ENCODE measurements at places on chromosomes 2 and 18. TPM values are rescaled to one million over a fixed set of nuclear protein-coding genes. Genes with fewer than 3 reads are reported as not detected.

The ZNF2 gene
- total RNA-seq, result 8.0 TPM

The CHRND gene
- total RNA-seq, result not detected

The SPP2 gene
- not detected for total RNA-seq

- peaks cover 3% of the 10 kb centered on the region for H3K36me3 ChIP-seq
- H3K4me1 ChIP-seq, result no peaks in the 10 kb centered on the region
- DNase-seq, result no peak
- peaks cover 40% of the 10 kb centered on the region for H3K27me3 ChIP-seq
Observed at GRCh38 chr2:70842401-70842800, 6.8 kb upstream of the CD207 start.

DNA sequence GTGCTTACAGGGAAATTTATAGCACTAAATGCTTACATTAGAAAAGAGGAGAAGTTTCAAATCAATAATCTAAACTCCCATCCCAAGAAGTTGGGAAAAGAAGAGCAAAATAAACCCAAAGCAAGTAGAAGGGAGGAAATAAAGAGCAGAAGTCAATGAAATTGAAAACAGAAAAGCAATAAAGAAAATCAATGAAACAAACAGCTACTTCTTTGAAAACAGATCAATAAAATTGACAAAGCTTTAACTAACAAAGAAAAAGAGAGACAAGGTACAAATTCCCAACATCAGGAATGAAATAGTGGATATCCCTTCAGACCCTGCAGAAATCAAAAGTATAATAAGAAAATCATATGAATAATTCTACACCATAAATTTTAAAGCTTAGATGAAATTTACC lies 25.5 kb upstream of the ONECUT2 start:
- no peaks in the 10 kb centered on the region for H3K4me1 ChIP-seq
- H3K4me3 ChIP-seq, result no peak overlapping the region

GRCh38 chr2:216819055-216819454 lies 40.8 kb downstream of the TNP1 start:
- peaks cover 3% of the 10 kb centered on the region for H3K36me3 ChIP-seq
- H3K27me3 ChIP-seq, result peaks cover 3% of the 10 kb centered on the region
- H3K4me1 ChIP-seq, result no peaks in the 10 kb centered on the region
- no peak overlapping the region for H3K27ac ChIP-seq

DNA sequence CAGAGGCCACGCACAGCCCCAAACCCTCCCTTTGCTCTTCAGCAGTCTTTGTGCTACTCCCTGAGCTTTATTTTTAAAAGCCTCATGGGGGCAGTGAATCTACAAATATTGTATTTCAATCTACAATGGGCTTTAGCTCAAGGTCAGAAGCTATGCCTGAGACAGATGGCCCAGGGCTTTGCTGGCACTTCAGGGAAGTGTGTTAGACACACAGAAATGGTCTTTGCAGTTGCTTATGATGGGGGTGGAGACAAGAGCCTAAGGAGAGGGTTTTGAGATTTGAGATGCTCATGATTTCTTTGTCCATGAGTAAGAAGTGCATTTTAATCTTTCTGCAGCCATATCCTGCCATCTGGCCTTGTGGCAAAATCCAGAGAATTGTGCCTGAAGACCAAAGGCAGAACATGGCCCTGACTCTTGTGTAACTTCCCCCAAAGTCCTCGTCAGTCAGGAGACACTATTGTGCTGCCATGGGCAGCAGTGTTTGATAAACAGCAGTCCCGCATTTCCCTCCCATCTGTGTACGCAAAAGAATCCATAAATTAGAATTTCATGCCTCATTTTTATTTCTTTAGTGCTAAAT lies 92.6 kb downstream of the VAPA start:
- no peaks in the 10 kb centered on the region for H3K27me3 ChIP-seq
- no peak overlapping the region for H3K27ac ChIP-seq
- no peak overlapping the region for H3K4me3 ChIP-seq
- H3K4me1 ChIP-seq, result peaks cover 29% of the 10 kb centered on the region
- H3K36me3 ChIP-seq, result no peaks in the 10 kb centered on the region
- DNase-seq, result no peak

GRCh38 chr18:78920456-78921138 lies 59.0 kb upstream of the SALL3 start:
- H3K4me1 ChIP-seq, result no peaks in the 10 kb centered on the region
- no peak overlapping the region for H3K4me3 ChIP-seq
- peaks cover 3% of the 10 kb centered on the region for H3K36me3 ChIP-seq
- H3K27ac ChIP-seq, result no peak overlapping the region

DNA sequence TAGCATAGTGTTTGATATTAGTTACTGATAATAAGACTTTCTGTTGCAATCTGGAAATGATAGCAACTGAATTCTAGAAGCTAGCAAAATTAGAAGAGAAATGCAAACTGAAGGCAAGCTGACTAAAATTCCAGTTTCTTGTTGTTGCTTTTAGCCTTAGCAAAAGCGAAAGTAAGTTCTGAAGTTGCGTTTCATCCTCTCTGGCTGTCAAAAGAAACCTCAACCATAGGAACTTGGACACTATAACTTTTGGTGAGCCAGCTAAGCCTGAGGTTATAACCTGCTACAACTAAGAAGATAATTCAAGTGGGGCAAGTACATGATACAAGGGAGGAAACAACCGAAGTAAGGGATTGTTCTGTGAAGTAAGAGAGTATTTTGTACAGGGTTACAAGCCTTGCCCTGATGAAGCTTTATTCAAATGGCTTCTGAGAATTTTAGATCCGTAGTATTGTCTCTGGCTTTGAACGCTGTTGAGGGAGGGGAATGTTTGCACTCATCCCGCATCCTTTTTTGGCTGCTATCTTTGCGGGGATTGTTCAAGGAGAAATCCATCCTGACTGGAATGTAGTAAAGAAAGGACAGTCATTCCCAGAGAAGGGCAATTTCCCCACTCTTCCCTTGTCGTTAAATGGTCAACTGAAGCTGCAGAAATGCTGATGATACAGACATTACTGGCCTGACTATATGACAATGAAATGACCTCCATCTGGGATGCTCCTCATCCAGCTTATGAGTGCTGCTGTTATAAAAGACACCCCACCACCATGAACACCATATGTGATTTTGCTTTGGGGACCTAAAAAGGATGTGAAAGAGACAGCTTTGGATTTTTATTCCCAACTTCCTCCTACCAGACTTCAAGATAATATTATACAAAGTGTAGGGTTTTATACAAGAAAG lies 7.0 kb upstream of the TMX3 start:
- H3K4me3 ChIP-seq, result no peak overlapping the region
- peaks cover 2% of the 10 kb centered on the region for H3K36me3 ChIP-seq
- no peaks in the 10 kb centered on the region for H3K27me3 ChIP-seq
- DNase-seq, result no peak
- no peak overlapping the region for H3K27ac ChIP-seq

DNA sequence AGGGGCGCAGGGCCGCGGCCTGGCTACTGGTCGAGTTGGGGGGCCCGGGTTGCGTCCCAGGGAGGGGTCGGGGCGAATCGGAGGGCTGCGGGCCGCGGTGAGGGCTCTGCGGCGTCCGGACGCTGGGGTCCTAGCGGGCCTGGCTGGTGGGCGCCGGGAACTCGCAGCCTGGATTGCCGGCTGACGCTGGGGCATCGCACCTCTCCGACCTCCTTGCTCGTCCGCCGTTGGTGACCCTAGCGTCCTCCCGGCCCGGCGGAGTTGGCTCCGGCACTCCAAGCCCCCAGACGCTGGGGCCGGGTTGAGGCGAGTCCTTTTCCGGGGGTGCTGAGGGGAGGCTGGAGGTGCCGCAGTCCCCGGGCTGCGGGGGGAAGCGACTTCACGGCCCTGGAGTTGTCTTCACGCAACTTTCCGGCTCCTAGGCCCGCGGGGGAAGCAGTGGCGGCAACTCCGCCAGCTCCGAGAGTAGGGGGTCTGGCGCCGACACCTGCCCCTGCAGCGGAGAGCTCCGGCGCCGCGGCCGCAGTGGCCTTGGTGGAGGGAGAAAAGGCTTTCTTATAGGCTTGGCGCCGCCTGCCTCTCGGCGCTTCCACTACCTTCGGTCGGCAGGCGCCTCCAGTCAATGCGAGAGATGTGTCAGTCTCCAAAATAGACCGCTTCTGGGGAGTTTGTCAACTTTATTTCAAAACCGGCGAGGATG lies 70.3 kb downstream of the HAUS1 start:
- H3K36me3 ChIP-seq, result no peaks in the 10 kb centered on the region
- peak overlapping the region; percentile 98 for H3K4me3 ChIP-seq
- peak overlapping the region; percentile 99 for H3K27ac ChIP-seq
- H3K4me1 ChIP-seq, result peaks cover 29% of the 10 kb centered on the region
- H3K27me3 ChIP-seq, result no peaks in the 10 kb centered on the region
- no peak for DNase-seq

- peaks cover 46% of the 10 kb centered on the region for H3K4me1 ChIP-seq
- DNase-seq, result no peak
- no peak overlapping the region for H3K4me3 ChIP-seq
- no peaks in the 10 kb centered on the region for H3K36me3 ChIP-seq
- peak overlapping the region; percentile 90 for H3K27ac ChIP-seq
Observed at GRCh38 chr18:67265464-67266245, 250.9 kb downstream of the DSEL start.

DNA sequence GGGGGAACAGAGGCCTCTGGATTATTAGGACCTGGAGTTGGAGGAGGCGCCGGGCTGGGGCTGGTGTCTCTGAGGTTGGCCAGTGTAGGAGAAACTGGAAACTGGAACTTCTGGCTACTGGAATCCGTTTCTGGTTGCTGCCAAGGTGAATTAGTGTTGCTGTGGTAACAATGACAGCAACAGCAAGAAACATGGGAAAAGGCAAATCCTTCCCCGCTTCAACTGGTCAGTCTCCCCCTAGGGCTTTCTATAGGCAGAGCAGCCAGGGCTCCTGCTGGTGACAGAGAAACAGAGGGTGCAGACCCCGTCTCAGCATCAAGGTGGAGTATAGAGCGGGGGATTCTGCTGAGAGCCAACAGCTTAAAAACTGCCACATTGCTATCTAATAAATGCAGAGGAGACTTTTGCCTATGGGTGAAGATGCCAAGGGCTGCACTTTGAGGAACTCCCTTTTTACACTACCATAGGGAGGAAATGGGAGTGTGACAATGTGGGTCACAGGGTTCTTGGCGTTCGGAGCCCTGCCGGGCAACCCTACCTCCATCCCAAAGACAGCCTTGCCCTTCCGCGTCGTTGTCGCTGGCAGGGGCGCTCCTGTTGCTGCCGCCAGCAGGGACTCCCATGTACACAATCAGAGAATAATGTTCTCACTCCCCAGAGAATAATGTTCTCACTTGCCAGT lies 81.4 kb upstream of the CABLES1 start:
- H3K27me3 ChIP-seq, result no peaks in the 10 kb centered on the region
- no peak overlapping the region for H3K4me3 ChIP-seq

DNA sequence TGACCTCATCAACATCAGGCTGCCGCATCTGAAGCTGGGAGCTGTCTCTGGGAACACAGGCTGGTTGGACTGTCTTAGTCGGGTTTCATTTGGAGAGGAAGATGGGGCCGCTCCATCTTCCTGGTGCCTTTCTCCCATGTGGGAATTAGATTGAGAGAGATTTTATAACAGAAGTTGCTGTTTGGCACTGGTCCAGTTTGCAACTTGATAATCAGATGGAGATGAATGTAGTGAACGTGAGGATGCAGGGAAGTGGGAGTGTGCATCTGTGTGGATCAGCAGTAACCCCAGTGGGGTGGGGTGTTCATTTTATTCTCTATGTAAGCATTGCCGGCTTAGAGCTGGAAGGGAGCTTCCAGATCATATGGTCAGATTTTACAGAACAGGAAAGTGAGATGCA lies 250.9 kb downstream of the DCDC2C start:
- no peak for DNase-seq
- H3K36me3 ChIP-seq, result no peaks in the 10 kb centered on the region
- H3K4me3 ChIP-seq, result no peak overlapping the region
- peaks cover 3% of the 10 kb centered on the region for H3K27me3 ChIP-seq

DNA sequence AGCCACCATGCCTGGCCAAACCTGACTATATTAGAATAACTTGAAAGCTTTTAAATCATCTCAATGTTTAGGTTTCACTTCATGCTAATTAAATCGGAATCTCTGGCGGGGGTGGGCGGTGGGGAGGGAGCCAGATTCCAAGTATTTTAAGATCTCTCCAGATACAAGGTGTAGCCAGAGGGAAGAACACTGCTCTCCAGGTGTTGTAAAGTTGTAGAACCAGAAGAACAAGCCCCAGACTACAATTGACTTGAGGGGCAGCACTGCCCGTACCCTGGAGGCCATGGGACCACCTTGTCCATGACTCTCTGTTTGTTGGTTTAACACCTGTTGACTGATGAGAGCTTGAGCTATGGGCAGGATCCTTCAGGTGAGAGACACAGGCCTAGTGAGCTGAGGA lies 33.1 kb upstream of the GTF2A1L start:
- DNase-seq, result no peak
- H3K4me1 ChIP-seq, result peaks cover 2% of the 10 kb centered on the region
- H3K4me3 ChIP-seq, result no peak overlapping the region
- H3K27ac ChIP-seq, result no peak overlapping the region

DNA sequence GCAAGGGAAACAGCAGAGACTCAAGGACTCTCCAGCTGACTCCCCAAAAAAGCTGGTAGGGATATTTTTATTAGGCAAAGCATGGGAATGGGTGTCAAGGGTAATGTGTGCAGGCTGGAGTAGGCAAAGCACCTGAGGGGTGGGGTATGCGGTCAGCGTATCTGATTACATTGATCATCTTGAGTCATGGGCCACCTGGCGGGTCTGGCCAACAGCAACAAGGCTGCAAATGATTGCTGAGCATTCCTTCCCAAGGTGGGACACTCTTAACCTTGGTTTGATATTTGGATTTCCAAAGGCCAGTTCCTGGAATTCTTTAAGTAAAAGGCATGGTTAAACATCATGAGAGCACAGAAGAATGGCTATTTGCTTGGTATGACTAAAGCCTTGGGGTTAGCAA lies 32.6 kb upstream of the CCBE1 start:
- peaks cover 9% of the 10 kb centered on the region for H3K4me1 ChIP-seq
- H3K4me3 ChIP-seq, result no peak overlapping the region
- H3K27ac ChIP-seq, result no peak overlapping the region
- no peaks in the 10 kb centered on the region for H3K27me3 ChIP-seq
- no peaks in the 10 kb centered on the region for H3K36me3 ChIP-seq
- no peak for DNase-seq

DNA sequence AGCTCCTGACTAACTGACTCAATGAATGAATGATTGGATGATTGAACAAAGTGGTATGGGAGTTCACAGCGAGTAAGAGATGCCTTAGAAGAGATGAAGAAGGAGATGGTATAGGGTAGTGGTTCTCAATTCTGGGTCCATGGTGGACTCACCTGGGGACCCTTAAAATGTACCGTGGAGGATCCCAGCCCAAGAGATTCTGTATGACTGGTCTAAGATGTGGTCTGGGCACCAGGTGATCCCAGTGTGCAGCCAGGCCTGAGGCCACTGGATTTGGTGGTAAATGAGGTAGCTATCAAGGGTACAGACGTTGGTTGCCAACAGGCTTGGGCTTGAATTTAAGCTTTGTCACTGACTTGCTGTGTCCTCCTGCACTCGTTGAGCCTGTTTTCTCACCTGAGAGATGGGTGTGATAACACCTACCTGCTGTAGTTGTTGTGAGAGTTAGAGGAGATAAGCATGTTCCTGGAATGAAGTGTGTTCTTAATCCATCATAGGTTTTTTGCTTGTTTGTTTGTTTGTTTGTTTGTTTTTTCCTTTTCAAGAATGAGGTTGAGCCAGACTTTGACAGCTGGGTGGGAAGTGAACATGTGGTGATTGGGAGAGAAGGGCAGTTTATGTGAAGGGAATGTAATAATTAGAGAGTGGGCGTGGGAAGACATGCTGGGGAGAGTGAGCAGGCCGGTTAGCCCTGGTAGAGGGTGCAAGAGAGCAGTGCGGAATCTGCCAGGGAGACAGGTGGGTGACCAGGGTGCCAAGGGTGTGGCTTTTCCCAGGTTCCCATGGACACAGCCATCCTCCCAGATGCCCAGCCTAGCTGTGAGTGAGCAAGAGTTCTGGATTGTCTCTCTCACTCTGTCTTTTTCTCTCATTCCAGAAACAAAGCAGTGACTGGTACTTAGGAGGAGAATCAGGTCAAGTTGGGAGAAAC lies 31.4 kb upstream of the IL1B start:
- H3K36me3 ChIP-seq, result no peaks in the 10 kb centered on the region
- peaks cover 11% of the 10 kb centered on the region for H3K4me1 ChIP-seq
- H3K27ac ChIP-seq, result no peak overlapping the region
- no peak overlapping the region for H3K4me3 ChIP-seq
